ENCODE measurements at places on chromosomes 16 and 17.

- no peak for DNase-seq
These were observed 1.6 kb upstream of the FBF1 start for GRCh38 chr17:75942473-75942872.

GRCh38 chr16:13245713-13246377, 344.4 kb downstream of the SHISA9 start:
- DNase-seq, result no peak

DNA sequence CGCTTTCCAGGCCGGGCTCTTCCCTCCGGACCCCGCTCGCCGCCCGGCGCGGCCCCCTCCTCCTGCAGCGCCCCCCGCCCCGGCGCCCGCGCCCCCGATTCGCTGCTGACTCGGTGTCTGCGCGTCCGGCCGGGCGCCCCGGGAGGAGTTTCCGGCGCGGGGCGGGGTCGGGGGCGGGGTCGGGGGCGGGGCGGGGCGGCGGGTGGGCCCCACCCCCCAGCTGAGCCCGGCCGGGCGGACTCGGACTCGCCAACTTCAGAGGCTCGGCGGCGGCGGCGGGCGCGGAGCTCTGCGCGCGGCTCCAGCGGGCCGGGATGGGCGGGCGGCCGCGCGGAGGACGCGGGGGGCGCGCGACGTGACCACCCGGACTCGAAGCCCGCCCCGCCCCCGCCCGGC, at the start of gene METRNL:
METRNL (plus strand) TSS at position 258 of the 396 bp plus-strand sequence. CDS start 207 bp downstream, outside the sequence.
- peak; percentile 63 for DNase-seq

DNA sequence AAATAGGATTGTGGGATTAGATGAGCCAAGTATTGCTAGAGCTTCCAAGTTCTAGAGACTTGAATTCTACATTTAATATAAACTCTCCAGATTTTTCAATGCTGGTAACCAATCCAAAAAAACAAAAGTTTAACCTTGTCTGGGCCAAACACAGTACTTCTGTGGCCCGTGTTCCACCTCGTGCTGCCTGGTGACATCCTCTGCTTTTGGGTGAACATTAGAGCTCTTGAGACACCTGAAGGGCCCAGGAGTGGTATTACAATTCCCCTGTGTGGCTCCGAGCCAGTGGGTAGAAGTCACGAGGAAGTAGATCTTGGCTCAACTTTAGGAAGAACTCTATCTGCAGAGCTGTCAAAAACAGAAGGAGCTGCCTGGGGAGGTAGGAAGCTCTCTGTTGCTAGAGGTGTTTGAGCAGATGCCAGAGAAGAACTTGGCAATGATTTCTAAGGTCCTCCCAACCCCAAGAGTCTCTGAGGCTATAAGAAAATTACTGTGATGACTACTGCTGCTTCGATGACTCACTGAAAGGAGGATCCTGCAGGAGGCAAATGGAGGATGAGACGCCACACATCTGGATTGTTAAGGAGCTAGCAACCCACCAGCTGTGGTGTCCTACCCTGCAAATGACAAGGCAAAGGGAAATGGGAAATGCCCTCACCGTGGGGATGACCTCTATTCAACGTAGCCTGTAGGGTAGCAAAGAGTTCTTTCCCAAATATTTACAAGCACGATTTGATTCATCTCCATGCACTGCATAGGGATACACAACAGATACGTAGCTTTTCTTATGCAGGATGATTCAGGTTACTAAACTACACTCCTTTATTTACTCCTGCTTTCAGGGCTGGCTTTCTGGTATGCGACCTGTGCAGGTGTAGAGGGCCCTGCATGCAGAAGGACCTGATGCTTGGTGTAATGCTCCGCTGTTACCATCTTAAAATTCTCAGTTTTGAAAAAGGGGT, 45.8 kb upstream of the GAS7 start:
- peak; percentile 70 for DNase-seq

DNA sequence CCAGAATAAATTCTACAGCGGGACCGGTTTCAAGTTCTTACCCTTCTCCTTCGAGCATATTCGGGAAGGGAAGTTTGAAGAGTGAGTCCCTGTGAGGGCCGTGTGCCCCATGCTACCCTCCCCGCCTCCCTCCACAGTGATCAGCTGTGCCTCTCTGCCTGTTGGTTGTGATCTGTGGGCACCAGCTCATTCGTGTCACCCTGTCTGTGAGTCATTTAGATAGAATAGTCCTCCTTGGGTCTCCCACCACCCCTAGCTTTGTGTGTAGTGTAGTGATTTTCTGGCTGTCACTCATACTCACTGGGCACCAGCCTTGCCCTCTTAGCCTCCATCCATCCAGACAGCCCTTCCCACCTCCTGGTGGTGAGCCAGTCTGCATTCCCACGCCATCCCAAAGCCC, 15.0 kb upstream of the NAGLU start:
- DNase-seq, result no peak

DNA sequence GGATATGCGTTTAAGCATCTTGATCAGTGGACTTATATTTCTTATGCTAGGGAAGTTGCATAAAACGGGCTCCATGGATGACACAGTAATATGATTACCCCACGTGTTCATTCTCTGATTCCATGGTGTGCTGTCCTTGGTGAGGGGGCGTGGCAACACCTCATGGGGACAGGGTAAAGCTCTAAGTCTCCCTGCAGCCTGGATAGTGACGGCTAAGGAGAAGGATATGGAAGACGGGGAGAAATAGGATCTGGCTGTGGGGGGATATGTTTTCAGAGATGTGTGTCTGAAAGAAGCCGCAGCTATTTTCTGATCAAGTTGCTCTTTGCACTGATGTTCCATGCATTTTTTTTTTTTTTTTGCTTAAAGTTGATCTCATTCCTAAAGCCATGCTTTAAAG, 84.3 kb downstream of the MARCHF10 start:
- no peak for DNase-seq

- no peak for DNase-seq
These were observed 61.2 kb downstream of the MEAK7 start for GRCh38 chr16:84443166-84443802.

- no peak for DNase-seq
These were observed 26.6 kb downstream of the LIG3 start for GRCh38 chr17:35006961-35007360.

GRCh38 chr16:80852261-80852872, 48.0 kb upstream of the CDYL2 start:
- peak; percentile 21 for DNase-seq

GRCh38 chr17:69764146-69764545, 310.9 kb upstream of the KCNJ16 start:
- peak; percentile 22 for DNase-seq

DNA sequence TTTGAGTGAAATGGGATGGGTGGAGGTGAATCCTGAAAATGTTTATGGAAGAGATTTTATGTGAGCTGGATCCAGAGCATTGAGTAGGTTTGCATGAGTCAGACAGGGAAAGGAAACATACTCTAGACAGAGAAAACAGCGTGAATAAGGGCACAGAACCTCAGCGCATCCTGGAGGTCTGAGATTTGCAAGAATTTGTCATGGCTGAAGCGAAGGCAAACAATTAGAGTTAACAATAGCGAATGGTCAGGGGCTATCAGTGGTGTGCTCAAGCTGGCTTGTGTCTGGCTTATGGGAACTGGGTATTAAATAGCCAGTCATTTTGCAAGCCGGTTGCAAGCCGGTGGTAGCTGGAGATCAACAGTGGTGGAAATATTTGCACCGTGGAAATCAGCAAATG, 36.4 kb downstream of the MAP2K6 start:
- no peak for DNase-seq

DNA sequence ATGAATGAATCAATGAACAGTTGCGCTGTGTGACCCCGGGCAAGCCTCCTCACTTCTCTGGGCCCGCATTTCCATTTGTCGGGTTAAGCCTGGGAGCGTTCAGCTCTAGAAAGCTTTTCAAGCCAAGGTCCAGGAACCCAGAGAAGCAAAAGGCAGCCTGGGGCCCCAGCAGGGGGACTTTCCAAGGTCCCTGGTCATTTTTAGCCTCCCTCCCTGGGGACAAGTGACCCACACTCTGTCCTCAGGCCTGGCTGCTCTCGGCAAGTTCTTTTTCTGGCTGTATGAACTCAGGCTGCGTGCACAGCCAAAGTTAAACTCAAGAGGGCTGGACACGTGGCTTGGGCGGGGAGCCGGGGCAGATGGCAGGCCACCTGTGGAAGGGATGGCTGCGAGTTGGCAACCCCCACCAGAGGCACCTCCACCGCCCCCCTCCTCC, 41.4 kb upstream of the CIBAR2 start:
- no peak for DNase-seq

DNA sequence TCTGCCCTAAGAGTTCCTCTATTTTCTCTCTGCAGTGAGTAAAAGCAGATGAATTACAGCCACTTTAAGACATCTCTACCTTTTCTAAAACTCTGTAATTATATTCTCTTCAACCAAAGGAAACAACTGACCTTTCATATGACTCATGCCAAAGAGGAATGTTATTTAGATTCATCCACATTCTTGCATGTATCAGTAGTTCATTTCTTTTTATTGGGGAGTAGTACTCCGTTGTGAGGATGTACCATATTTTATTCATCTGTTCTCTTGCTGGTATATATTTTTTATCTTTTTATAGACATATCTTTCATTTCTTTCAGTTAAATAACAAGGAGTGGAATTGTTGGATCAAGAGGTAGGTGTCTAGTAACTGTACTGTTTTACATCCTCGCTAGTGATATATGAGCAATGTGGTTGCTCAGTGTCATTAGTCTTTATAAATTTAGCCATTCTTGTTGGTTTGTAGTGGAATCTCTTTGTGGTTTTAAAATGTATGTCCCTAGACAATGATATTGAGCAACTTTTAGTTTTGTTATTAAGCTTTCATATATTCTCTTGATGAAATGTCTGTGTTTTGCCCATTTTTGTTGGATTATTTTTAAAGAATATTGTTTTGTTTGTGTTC, 7.8 kb upstream of the MYH8 start:
- DNase-seq, result peak; percentile 25

- no peak for DNase-seq
These were observed 11.6 kb upstream of the NOG start for GRCh38 chr17:56581635-56582627.

DNA sequence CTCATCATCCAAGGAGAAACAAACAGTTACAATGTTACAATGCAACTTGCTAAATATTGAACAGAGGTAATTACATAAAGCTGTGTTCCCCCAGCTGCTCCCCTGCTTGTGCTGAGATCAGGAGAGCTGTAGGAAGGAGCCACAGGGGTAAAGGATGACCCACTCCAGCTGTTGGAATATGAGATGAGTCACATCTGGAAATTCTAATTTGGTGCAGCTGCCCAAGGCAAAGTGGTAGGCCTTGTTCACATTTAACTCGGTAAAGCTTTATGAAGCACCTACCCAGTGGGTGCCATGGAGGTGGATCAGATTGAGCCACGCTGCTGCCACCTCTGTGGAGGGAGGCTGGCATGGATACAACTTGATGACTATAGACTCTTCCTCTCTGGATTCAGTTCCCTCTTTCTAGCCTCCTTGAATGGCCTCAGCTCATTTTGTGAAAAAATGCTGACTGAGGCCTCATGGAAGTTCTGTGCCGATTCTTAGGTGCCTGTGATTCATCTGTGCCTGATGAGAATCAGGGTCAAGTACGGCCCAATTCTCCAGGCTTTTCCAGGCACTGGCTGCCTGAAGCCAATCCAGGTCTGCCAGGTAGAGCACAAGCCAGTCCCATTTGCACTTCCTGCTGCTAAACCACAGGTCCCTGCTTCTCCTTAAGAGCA, 7.4 kb downstream of the ZNF689 start:
- no peak for DNase-seq

DNA sequence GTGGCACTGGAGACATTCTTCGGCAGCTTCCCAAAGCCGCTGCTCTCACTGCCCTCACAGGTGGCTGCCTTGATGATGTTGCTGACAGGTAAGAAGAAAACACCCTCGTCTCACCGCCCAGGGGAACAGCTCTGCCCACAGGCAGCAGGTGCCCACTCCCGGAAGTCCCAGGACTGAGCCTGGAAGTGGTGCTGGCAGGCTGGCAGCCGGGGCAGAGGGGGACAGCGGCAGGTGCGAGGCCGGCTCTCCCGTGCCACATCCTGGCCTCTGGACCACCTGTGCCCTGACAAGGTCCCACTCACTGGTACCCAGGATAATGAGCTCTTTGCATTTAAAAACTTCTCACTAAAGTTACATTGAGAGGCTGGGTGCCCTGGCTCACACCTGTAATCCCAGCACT, 20.4 kb downstream of the CEP131 start:
- no peak for DNase-seq

DNA sequence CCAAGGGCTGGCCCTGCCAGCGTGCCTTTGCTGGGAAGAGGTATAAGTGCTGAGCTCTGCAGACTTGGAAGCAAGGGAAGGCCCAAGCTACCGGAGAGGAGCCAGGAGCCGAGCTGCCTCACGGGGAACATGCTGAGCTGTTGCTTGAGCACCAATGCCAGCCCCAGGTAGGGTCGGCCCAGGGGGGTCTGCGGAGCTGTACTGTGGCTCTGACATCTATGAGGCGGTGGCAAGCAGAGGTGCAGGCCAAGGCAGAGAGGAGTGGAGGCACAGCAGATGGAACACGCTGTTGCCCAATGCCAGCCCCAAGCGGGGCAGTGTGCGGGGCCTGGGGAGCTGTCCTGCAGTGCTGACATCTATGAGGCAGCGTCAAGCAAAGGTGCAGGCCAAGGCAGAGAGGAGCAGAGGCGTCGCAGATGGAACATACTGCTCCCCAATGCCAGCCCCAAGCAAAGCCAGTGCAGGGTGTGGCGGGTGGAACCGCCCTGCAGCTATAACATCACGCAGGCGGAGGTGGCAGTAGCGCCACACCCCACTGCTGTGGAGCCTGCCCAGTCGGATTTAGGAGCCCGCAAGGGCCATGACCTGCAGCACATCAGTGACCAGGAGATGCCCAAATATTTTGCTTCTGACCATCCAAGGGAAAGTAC, 10.0 kb downstream of the GGA2 start:
- DNase-seq, result no peak

GRCh38 chr16:14496786-14497185, 133.3 kb downstream of the PARN start:
- no peak for DNase-seq

DNA sequence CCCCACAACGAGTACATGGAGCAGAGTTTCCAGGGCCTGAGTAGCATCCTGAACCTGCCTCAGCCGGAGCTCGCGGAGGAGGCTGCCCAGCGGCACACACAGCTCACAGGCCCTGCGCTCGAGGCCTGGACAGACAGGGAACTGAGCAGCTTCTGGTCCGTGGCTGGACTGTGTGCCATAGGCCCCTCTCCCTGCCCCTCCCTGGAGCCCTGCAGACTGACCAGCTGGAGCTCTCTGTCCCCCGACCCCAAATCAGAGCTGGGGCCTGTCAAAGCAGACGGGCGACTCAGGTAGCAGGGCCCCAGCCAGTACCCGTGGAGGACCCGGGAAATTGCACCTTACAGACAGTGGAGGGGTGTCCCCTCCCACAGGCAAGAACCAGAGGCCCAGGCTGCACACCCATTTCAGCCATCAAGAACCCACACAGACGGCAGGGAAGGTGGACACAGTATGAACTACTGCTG, 13.0 kb downstream of the MRPL27 start:
- no peak for DNase-seq

- peak; percentile 26 for DNase-seq
These were observed 793.3 kb upstream of the SOX9 start for GRCh38 chr17:71327376-71328059.

DNA sequence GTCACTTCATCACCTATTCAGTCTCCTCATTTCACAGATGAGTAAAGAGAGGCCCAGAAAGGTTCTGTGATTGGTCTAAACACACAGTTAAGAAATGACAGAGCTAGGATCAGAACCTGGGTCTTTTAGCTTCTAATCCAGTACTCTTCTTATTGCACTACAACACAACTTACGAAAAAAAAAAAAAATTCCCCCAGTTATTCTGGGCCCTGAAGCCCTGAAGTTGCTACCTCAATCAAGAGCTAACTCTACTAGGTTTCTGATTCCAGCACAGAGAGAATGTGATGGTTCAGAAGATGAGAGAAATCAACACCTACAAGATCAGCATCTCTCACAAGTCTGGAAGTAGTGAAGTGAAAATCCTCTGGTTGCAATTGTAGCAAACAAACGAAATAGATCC, 37.3 kb downstream of the GRB7 start:
- no peak for DNase-seq

Data from HFFc6 (cell line).